Thymus (tissue), 14 donors: ENCODE measurements at places on chromosomes 7 and 10. TPM values are rescaled to one million over a fixed set of nuclear protein-coding genes. Genes with fewer than 3 reads are reported as not detected.

TMEM140 gene
- 4.3 TPM for total RNA-seq

CNTNAP2 gene
- total RNA-seq = 10.3 TPM

GRCh38 chr7:135716677-135717238 is 11.2 kb downstream of the SLC13A4 start:
- no peaks in the 10 kb centered on the region for H3K36me3 ChIP-seq
- H3K4me1 ChIP-seq = no peaks in the 10 kb centered on the region
- H3K4me3 ChIP-seq = no peak overlapping the region
- H3K27ac ChIP-seq = no peak overlapping the region

- DNase-seq = no peak
- no peaks in the 10 kb centered on the region for H3K4me1 ChIP-seq
- H3K27me3 ChIP-seq = no peaks in the 10 kb centered on the region
Observed at GRCh38 chr7:30913821-30914515, 2.3 kb downstream of the AQP1 start.

SRRM3 gene
- 0.05 TPM for total RNA-seq
